NCI-H460 (cell line): ENCODE measurements at places on chromosomes 4 and X.

DNA sequence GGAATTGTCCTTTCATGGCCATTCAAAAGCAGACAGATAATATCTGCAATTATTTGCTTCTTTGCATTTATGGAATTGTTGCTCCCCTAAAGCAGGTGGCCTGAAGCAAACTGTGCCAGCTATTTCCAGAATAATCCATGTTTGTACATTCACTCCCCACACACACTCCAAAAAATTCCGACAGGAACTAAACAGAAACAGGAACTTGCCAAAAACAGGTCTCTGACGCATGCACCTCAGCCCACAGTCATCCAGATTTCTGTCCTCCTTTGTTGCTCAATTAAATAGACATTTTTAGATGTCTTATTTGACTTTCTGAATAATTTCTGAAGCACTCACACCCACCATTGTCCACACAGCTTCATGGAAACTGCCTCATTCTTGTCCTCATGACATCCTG is 71.5 kb upstream of the EDNRA start:
- no peak for DNase-seq

- no peak for DNase-seq
These were observed 282.5 kb upstream of the RASGEF1B start for GRCh38 chr4:81754169-81754568.

- DNase-seq: no peak
These were observed 5.7 kb downstream of the CD99 start for GRCh38 chrX:2696698-2697215.

GRCh38 chr4:150497612-150498011 is 84.3 kb upstream of the MAB21L2 start:
- no peak for DNase-seq

- DNase-seq: peak; percentile 46
These were observed 15.9 kb downstream of the MID1IP1 start for GRCh38 chrX:38817004-38817703.

GRCh38 chrX:148269513-148269912 is 230.9 kb upstream of the AFF2 start:
- no peak for DNase-seq

DNA sequence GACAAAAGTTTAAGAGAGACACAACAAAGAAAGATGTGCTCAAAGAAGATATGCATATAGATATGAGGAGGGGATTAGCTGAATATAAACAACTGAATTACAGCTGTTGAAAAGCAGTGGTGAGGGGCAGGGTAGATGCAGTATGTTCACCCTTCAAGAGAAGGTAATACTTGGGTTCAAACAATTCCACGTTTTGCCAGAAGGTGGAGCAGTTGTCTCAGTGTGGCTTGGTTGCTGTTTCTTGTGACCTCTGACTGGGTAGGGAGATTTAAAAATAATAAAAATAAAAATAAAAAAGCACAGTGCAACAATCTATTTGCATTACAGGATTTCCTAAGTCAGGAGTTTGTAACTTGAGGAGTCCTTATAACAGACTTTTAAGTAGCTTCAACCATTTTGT is 23.3 kb downstream of the PHOX2B start:
- no peak for DNase-seq

DNA sequence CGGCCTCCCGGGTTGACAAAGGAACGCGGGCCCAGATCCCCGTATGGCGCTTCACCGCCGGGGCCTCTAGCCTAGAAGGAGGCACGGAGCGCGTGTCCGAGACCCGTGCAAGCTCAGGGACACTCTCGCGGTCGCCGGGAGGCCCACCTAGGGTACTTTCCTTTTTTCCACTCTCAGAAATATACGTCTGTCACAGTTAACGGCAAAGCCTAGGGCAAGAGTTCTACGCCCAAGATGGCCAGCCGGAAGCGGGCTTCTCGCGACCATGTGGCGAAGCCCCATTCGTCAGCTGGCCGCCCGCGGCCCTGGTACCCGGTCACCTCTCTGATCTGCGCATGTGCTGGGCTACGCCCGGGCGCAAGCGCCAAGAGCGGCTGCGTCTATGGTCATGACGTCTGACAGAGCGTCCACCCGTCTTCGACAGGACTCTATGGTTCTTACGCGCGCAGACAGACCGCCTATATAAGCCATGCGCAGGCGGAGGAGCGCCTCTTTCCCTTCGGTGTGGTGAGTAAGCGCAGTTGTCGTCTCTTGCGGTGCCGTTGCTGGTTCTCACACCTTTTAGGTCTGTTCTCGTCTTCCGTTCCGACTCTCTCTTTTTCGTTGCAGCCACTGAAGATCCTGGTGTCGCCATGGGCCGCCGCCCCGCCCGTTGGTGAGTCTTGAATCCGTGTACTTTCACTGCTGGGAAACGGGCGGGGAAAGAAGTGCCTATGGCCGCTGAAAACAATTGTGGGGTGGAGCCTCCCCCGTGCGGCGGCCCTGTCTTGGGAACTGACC is at the start of gene RPL10:
RPL10 (plus strand) TSS at position 490 of the 780 bp plus-strand sequence; CDS start at position 633, 143 bp downstream.
- peak; percentile 97 for DNase-seq

GRCh38 chr4:27048429-27049238 is 188.0 kb downstream of the STIM2 start:
- peak; percentile 13 for DNase-seq

GRCh38 chr4:169079942-169080827 is 70.1 kb upstream of the CBR4 start:
- no peak for DNase-seq

- no peak for DNase-seq
These were observed 294.1 kb upstream of the SFRP2 start for GRCh38 chr4:154082760-154083535.

GRCh38 chr4:2284934-2285612 is 23.2 kb upstream of the MXD4 start:
- no peak for DNase-seq

- no peak for DNase-seq
These were observed 837 bp downstream of the NAT8L start for GRCh38 chr4:2059726-2060602.
